IPS DF 6.9 (cell line): ENCODE measurements at places on chromosomes 7 and 10.

DNA sequence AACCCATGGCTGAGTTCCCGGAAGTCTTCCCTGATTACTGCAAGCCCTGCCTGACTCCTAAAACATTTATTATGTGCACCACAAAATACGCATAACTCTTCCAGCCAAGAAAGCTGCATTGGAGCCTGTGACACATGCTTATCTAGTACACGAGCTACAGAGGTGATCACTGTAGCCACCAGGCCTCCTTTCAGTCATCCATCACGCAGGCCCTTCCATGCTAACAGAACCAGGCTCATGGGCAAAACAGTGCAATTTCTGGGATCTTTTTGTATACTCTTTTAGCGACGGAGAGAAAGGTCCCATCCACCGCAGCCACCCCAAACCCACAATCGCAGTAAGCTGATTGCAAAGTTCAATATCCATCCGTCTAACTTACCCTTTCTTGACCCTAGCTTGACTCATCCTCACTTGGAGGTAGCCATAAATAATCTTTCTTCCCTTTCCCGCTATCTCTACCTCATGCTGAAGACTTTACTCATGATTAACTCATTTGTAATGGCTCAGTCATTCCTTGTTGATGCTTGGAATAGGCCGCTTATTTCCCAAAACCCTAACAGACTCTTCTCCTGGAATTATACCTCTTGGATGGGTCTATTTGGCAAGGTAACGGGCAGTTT lies 1203.5 kb downstream of the TYW1 start:
- DNase-seq, result no peak

DNA sequence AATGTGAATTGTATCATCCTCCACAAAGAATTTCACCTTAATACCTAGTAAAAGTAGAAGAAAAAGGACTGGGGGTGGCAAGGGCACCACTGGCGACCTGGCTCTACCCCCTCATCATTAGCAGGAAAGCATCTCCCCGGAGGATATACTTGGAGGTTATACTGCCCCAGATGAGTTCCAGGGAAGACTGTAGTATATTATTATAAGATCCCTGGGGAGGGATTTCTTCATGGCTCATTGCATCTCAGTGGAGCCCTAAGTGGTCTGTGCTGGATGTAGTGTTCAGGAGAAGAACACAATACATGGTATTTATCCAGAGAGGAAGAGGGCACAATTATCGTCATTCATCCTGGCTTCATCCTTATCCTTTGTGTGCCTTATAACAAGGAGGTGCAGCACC lies 14.2 kb upstream of the DYNC1I1 start:
- DNase-seq, result no peak

DNA sequence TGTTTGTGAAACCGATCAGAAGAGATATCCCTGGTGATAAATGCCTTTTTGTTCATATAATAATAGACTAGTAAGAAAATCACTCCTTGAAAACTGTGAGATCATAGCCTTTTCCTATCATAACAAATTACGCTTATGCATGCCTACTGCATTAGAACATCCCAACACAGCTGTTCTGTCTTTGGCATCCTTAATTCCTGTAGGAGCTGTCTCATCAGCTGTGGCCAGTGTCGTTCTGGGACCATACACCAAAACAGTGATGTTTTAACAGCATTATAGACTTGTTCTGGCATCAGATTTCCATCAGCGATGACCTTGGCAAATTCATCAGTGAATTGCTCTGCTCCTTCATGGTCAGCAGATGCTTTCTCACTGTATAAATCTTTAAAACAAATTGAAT lies 423.6 kb upstream of the LRGUK start:
- no peak for DNase-seq

DNA sequence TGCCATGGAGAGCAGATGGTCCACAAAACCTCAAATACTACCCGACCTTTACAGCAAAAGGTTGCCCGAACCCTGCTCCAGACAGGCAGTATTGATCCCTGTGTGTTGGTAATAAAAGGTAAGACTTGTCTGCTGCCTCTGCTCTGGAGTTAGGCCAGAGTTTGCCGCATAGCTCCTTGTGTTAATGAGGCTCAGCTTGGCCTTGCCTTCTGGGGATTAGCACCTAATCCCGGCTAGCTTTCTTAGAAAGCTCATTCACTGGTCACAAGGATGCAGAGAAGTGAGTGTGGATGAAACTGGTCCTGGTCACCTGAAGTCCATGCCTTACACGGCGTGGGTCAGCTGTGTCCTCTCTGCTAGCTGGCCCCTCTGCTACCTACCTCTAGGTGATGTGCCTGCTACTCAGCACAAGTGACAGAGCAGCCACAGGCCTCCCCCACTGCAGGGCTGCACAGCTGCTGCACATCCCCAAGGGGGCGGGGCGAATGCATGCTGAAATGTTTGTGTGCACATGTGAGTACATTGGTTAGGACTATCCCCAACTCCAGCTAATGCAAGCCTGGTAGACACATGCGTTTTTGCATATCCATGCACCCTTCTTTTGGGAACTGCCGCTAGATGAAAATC lies 31.7 kb upstream of the SYPL1 start:
- DNase-seq, result no peak

DNA sequence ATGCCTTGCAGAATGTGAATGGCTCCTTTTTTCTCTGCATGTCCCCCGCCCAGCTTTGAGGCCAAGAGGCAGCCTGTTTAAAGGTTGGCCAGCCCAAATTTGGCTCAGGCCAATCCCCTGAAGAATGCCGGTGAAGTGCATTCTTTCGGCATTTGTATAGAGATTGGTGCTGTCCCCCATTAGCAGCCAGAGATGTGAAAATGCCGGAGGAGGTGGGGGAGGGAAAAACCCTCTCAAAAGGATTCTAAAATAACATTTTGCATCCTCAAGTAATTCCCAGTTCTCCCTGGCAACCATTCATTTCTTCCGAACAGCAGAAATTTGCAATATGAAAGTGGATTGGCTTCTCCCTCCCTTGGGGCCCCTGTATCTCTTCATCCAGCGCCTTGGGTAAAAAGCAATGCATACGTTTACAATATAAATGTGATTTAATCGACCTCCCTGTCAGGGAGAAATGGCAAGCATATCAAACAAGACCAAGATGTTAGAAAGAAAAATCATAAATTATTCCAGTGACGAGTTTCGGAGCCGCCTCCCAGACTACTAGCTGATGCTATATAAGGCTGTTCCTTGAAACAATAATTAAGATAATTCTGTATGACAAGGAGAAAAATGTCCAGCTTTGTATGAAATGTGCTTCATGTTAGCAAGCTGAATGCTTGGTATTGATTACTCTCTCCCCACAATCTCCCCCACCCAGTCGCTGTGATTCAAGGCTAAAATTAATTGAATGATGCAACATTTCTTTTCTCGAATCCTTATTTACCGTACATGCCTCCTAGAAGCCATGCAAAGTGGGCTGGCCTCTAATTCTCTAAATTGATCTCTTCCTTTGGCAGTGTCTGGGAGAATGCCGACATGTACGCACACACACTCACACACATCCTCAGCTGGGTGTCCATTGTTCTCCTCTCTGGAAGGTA lies 323.7 kb downstream of the RPS24 start:
- DNase-seq, result peak; percentile 20

DNA sequence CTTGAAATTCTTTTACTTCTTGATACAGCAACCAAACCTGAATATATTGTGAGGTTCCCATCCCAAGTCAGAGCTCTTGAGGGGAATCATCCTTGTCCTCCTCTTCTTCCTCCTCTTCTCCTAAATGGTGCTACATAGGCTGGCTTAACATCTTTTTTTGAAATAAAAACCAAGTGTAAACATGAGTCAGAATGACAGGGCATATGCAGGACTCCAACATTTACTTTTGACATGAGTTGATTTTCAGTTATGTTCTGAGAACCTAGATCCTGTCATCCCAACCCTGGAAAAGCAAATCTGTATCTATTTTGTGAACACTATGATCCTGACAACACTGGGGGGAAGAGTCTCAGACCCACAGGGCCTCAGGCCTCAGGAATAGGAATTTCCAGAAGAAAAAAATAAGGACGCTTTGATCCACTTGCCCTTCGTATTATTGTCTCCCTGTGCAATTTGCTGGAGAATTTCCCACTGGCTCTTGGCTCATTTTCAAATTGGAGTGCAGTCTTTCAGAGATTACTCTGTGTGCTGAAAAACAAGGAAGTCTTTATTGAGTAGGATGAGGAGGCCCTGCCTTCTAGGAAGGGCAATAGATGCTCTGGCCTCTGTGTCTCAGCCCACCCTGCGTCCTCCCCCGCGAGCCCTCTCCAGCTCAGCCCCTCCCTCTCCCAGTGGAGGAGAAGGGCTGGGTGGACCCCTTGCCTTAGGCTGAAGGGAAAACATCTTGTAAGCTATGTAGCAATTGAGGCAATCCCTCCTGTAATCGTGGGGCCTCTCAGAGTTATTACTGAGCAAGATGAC lies 121.6 kb downstream of the CREB5 start:
- no peak for DNase-seq

- DNase-seq, result no peak
Observed at GRCh38 chr7:77935652-77936348, 137.2 kb downstream of the PHTF2 start.

DNA sequence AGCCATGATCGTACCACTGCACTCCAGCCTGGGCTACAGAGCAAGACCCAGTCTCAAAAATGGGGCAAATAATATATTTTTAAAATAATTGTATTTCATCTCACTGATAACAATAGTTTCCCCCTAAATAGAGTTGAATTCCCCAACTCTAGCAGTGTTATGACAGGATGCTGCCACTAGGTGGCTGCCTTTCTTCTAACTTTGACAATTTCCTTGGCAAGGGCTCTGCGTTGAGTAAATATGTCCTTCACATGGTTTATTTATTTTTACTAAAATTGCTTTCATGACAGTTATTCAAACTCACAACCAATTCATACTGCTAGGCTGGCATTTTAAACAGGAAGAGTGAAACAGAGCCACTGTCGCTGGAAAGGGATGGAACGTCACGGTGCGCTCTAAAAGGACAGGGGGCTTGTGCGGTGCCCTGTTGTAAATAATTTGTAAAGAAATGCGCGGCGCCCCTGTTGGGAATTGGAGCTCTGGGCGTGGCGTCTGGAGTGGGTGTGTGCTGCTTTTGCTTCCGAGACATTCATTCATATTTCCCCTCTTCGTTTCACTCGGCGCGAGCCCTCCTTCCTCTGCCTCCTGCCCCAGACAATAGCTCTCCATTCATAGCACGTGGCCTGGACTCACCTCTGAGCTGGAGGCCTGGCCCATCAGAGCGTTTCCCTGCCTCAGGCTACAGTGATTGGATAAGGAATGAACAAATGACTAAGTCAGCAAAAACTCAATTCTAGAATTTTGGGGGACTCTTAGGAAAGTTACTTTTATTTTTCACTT lies 20.5 kb upstream of the PITRM1 start:
- no peak for DNase-seq

DNA sequence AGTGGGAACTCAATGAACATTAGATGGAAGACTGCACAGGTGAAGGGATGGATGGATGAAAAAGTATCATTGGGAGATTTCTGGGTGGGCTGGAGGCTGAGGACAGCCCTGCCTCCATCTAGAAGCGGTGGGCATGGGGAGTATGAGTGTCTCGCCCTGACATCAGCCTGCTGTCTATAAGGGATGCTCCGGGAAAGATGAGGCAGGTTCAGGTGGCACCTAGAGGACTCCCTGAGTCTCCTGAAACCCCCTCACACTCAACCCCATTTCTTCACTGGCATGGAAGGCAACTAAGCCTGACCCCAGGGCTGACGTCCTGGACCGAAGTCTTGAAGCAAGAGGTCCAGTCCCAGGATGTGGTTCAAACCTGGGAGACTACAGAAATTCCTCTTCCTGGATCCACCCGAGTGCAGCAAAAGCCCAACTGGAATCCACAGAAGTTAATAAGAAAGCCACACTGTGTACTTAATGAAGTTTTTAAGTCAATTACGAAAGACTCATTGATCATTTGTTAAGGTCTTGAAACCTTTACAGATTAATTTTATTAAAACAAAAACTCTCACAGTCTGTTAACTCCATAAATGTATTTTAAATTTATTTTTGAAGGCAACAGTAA lies 238.8 kb downstream of the EMX2 start:
- DNase-seq, result no peak

DNA sequence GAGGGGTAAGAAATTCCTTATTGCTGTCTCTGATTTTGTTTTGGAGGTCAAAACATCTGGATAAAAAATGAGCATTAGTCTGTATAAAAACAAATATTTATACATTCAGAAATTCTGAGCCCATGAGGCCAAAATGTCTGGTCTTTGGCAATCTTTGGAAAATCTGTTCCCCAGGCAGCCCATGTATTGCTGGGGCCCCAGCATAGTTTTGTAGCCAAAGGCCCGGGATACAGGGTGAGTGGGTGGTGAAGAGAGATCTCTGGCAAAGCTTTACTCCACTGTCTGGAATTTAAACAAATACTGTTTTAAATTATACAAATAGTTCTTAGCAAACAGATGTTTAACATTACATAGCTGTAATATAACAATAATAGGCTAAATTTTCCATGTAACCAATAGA lies 134.7 kb upstream of the GALNT17 start:
- DNase-seq, result no peak

DNA sequence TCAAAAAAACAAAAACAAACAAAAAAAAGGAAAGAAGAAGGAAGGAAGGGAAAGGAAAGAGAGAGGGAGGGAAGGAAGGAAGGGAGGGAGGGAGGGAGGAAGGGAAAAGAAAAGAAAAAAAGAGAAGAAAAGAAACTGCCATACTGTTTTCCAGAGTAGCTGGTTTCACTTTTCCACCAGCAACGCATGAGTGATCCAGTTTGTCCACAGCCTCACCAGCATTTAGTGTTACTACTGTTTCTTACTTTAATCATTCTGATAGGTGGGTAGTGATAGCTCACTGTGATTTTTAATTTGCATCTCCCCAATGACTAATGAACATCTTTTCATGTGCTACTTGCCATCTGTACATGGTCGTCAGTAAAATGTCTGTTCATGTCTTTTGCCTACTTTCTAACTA lies 9.6 kb downstream of the GSTK1 start:
- DNase-seq, result no peak

DNA sequence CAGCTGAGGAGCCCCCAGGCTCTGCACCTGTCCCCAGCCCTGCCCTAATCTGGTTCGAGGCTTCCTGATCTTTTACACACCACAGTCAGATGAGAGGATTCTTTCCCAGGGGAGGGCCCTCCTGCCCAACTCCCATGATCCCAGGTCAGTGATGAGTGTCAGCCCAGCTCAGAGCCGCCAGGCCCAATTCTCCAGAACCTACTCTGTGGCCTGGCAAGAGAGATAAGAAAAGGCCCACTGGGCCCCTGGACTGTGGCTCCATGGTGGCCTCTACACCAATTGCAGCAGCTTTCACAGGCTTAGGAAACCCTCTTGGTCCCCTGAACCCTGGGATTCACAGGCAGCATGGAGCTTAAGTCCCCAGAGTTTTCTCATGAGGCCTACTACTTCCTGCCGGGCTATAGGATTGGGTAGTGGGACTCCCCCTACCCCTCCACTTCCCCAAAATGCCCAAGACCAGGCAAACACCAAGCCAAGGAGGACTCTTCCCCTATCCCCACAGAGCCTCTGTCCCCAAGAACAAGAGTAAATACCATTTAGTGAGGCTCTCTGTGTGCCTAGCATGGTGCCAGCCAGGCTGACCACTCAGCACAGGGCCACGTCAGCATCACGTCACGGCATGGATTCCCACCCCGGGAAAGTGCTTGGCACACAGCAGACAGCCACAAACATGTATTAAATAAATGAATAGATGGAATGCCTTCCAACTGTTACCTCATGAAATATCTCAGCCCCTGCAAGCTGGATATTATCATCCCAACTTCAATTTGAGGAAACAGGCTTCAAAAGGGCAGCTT lies 100.0 kb downstream of the GRID1 start:
- no peak for DNase-seq
